Activated CD4-positive, alpha-beta T cell treated with anti-CD3 and anti-CD28 coated beads, Interleukin-2, amount 50 U/mL, for 16 hours (primary cell): ENCODE measurements at places on chromosomes 11 and 22.

DNA sequence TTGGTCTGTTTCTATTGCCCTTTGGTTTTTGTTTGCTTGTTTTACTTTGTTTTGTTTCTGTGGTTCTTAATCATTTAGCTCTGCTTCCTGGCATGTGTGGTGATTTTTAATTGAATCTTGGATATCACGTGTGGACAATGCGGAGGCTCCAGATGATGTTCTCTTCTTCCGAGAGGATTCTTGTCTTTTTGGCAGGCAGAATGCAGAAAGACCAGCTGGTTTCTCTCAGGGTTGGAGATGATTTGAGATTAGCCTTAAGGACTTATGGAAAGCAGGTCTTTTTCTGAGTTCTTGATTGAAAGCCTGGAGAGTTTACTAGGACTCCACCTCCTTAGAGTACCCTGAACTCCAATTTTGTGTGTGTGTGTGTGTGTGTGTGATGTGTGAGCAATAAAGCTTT lies 21.0 kb upstream of the ANO1 start:
- no peak for DNase-seq

DNA sequence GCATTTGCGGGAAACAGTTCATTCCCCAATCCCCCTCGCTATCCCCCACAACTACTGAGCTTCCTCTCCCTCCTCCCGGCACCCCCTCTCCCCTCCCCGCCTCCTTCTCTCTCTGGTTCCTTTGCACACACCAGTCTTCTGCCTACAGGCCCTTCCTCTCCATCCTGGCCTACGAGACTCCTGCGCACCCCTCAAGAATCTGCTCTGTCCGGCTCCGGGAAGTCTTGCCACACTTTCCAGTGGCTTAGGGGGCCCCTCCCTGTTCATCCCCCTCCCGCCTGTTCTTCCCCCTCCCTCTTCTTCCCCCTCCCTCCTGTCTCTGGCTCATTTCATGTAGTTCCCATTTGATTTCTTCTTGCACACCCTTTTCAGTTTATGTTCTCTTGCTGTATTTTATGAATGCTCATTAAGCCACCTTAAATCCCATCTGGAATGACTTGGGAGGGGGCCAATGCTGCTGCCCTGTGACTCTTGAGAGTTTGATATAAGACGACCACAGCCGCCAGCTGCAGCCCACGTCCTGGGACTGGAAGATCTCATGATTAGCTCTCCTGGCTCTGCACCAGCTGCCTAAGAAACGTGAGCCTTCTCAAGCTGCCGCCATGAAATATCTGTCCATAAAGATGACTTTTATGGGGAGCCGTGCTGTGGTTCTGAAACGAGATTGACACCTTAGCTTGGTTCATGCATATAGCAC lies 50.9 kb downstream of the RPS6KA4 start:
- DNase-seq, result no peak

DNA sequence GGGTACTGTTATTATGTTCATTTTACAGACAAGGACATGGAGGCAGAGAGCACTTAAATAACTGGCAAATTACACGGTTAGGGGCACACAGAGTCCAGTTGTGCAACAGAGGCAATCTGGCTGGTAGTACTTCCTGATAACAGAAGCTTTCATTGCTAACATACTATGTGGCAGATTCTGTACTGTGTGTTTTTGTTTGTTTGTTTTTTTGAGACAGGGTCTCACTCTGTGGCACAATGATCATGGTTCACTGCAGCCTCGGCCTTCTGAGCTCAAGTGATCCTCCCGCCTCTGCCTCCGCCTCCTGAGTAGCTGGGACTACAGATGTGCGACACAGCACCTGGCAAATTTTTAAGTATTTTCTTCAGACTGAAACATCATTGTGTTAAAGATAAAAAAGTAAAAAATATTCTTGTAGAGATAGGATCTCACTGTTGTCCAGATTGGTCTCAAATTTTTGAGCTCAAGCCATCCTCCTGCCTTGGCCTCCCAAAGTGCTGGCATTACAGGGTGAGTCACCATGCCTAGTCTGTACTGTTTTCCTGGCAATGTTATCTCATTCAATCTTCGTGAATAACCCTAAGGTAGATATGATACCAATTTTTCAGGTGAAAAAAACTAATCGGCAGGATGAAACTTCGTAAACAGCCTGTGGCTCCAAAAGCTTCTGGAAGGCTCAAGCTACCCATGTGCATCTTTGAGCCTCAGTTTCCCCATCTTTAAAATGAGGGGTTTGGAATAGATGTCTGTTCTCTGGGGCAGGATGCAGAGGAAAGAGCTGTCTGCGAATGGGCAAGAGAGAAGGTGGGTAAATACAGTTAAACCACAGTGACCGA lies 921 bp upstream of the NUCB2 start:
- no peak for DNase-seq

DNA sequence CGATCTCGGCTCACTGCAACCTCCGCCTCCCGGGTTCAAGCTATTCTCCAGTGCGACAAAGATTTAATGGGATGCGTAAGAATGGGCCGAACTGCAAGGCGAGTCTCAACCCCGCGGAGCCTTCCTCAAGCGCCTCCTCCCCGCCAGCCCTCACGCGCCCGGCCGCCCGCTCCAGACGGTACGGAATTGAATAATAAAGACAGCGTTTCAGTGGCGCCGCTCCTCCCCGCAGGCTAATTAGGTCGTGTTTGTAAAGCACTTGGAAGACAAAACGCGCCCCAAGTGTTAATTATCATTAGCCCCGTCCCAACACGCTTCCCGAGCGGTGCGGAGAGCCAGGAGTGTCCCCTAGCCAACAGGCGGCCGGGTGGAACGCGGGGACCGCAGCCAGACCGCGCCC lies 192.0 kb downstream of the BUD13 start:
- no peak for DNase-seq

DNA sequence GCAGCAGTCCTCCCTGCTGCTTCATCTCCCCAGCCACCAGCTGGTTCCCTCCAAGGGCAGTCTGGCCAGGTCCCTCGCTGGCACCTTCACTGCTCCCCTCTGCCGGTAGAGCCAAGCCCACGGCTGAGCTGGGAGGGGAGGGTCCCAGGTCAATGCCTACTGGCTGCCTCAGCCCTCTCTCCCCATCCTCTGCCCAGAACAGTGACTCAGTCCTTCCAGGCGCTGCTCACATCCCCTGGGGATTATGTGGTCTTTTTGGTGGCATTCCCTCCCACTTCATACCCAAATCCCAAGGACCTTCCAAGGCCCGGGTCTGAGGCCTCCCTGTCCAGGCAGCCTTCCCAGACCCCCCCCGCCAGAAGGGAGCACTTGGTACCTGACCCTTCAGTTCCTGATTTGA lies 44.9 kb downstream of the WNT7B start:
- DNase-seq, result no peak

- peak; percentile 99 for DNase-seq
These were observed at the start of gene STX5 for GRCh38 chr11:62831520-62832335. STX5 (minus strand) TSS chr11:62832051; CDS start chr11:62831243, 808 bp downstream.

- DNase-seq, result no peak
These were observed 481.5 kb upstream of the ANO5 start for GRCh38 chr11:21711341-21711740.

DNA sequence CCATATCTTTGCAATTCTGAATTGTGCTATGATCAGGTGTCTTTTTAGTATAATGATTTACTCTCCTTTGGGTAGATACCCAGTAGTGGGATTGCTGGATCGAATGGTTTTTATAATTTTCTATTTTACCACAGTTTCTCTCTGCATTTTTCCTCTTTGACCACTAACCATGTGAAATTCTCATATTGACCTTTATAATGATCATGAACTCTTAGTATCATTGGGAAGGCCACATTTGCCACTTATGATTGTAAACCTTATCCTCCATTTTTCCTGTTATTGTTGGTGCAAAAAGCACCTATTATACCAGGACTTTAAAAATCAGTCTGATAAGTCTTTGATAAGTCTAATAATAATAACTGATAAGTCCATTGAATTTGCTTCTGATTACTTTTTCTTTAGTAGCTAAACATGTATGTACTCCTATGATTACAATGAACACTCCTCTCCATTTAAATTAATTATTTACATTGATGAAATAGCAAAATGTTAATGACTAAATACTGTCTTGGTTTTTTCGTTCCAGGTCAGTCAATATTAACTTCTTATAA lies 9.6 kb downstream of the NEAT1 start:
- DNase-seq, result no peak

- no peak for DNase-seq
These were observed 534.3 kb upstream of the ARHGAP42 start for GRCh38 chr11:100152766-100153165.

DNA sequence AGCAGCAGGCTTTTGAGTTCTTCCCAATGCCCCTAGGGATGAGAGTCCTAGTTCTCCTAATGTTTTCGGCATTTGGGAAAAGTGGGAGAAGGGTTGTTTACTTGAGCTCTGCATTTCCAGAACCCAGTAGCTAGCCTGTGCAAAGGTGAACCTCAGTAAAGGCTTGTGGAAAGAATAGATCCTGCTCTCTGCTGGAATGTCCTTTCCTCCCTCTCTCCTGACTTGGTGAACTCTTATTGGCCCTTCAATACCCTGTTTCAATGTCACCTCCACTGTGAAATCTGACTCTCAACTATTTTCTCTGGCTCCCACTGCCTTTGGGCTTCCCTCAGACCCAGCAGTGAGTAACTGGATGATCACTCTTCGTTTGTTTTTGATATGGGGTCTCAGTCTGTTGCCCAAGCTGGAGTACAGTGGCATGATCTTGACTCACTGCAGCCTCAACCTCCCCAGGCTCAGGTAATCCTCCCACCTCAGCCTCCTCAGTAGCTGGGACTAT lies 2.4 kb upstream of the UVRAG start:
- no peak for DNase-seq

DNA sequence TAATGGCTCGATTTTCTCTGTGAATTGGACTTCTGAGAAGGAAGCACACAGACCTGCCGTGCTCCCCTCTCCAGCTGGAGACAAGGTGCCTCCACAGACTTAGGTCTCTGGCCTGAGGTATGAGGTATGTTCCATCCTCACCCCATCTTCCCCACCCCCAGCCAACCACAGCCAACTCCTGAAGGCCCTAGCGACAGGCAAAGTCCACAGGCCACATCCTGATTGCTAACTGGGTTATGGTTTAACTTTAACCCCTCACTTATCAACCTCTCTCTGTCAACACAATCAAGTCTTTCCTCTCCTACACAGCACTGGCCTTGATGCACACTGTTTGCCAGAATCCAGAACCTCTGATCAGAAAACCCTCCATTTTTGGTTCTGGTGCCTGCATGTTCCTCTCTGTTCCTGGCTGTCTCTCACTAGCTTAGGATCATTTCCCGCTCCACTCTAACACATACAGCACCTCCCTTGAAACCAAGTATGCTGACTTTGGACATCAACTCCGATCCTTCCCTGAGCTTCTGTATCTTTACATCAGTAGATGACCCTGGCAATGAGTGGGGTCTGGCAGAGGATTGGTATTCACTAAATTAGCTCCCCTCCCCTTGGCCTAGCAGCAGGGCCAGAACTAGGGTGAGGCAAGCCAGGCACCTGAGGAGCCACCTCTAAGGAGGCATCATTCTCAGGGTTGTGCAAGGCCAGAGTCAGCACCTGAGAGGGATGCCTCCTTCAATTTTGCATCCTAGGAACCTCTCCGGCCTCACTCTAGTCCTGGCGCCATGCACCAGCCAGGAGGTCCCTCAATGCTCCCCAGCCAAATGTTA lies 22.0 kb downstream of the JAML start:
- peak; percentile 79 for DNase-seq

GRCh38 chr11:6566704-6567370 lies 36.6 kb downstream of the RRP8 start:
- DNase-seq, result no peak

GRCh38 chr22:44381761-44382115 lies 69.0 kb upstream of the SHISAL1 start:
- DNase-seq, result no peak

DNA sequence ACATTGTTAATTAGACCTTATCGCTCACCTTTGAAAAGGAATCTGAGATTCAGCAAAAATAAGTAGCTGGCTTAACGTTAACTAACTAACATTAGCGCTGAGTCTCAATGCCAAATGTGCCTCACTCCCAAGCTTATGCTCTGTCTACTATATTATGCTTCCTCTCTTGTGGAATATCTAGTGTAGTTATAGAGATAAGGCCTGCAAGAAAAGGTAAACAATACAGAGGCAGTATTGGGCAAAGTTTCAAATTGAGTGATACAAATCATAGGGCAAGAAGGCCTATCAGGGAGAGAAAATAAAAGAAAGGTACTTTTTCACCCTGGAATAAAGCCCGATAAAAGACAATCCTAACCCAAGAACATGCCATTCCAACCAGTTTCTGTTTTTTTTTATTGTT lies 61.6 kb upstream of the SLC17A6 start:
- no peak for DNase-seq

DNA sequence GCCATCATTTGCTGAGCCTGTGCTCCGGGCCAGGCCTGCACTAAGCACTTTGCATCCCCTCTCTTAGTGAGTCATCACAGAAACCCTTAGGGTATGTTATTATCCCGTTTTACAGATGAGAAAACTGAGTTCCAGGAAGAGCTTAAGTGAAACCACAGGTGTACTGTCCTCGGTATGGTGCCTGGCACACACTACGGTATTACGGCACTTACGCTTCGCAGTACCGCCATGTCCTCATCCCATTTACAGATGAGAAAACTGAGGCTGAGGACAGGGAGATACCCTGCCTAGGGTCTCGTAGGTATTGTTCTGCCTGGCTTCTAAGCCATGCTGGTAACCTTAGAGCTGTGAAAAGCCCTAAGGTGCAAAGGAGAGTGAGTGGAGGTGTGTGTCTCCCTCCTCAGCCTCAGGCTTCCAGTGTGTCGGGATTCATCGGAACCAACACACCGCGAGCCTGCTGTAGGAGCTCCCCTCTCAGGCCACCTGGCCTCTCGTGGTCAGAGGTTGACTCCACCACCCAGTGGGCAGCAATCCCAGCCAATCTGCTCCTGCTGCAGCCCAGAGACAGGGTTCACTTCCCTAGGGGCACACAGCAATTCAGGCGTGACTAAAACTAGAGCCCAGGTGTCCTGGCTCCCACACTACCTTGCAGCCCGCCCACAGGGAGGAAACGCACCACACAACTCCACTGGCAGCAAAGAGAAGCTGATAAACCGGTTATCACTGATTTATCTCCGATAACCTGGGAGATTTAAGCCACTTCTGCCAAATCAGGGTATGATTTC lies 39.6 kb upstream of the HMOX1 start:
- no peak for DNase-seq

DNA sequence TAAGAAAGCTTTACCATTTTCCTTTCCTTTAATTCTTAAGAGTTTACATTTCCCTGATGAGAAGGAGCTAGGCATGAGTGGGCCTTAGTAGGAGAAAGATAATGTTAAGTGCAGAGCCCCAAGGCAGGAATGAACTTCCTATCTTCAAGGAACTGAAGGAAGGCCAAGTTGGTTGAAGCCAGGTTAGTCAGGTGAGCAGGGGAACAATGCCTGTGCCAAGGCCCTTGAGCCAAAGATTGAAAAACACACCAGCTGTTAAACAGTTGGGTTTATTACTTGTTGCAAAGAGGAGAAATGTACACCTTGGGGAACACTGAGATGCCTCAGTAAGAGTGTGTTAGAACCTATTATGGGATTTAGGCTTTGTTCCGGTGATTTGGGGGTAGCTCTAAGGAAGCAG lies 10.0 kb downstream of the CNTF start:
- DNase-seq, result no peak
